Activated CD8-positive, alpha-beta memory T cell treated with anti-CD3 and anti-CD28 coated beads, Interleukin-2, amount 10 ng/mL, durations not matched to agents 7 days and 5 days (primary cell): ENCODE measurements at places on chromosomes 12 and 14. TPM values are rescaled to one million over a fixed set of nuclear protein-coding genes. Genes with fewer than 3 reads are reported as not detected.

Gene TEX52
- not detected for total RNA-seq

Gene SP7
- total RNA-seq = not detected

Gene LRCOL1
- not detected for total RNA-seq

Gene PTPRQ
- not detected for total RNA-seq

Gene MMP14
- total RNA-seq = 1.3 TPM

Gene MSRB3
- total RNA-seq = not detected

Gene NUP37
- total RNA-seq = 74.1 TPM

Gene NAA25
- total RNA-seq = 30.2 TPM

Gene NDUFA12
- total RNA-seq = 148 TPM

Gene GZMB
- total RNA-seq = 1,034 TPM

Gene L3HYPDH
- 11.0 TPM for total RNA-seq
